Activated T-cell treated with anti-CD3 and anti-CD28 coated beads, Interleukin-2, amount 50 U/mL, for 72 hours (primary cell): ENCODE measurements at places on chromosomes 5 and 9. TPM values are rescaled to one million over a fixed set of nuclear protein-coding genes. Genes with fewer than 3 reads are reported as not detected.

DNA sequence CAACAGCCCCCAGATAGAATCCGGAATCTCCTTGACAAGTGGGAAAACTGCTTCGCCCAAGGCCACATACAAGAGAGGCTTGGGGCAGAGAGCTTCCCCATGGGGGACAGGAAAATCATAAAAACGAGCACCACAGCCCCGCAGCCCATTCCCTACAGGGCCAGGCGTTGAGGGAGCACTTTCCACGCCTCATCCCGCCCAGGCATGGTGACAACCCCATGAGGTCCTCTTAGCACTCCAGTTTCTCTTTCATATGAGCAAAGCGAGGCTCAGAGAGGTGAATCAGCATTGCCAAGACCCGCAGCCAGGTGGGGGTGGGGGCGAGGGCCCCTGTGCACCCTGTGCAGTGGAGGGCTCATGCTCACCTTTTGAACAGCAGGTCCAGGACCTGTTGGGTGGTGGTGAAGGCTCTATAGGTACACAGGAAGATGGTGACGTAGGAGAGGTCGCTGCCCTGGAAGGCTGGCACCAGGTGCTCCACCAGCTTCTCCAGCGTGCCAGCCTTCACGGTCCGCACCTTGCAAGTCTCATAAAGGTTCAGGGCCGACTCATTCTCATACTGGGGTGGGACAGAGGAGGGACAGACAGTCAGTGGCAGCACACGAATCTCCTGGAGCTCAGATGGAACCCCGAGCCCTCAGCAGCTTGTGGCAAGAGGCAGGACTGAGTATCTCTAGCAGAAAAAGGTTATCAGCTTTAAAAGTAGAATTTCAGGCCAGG, 10.9 kb downstream of the RALGDS start:
- no peaks in the 10 kb centered on the region for H3K27me3 ChIP-seq
- no peak overlapping the region for H3K4me3 ChIP-seq
- H3K27ac ChIP-seq: no peak overlapping the region
- DNase-seq: no peak
- H3K4me1 ChIP-seq: peaks cover 29% of the 10 kb centered on the region

Gene OLFML2A
- total RNA-seq: not detected

DNA sequence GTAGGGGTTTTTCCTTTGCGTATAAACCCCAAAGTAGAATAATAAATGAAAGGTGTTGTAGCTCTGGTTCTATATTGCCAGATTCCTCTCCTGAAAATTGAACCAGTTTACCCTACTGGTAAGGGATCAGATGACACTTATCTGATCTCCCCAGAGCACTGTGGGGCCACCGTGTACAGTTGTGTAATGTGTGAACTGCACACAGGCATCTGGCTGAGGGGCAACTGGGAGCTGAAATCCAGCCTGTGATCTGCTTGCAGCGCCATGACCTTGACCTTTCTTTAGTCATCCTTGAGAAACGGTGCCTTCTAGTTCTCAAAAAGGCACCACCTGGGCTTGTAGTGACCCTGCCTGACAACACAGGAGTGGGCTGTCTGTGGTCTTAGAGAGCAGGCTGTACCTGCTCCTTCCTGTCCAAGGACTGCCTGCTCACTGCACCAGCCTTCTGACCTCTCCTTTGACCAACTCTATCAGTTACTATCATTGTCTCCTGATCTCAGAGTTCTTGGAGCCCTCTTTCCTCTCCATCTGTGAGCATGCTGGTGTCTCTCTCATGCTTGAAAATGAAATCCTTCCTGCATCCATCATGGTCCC, 40.2 kb downstream of the PDE6A start:
- peaks cover 18% of the 10 kb centered on the region for H3K4me1 ChIP-seq
- H3K4me3 ChIP-seq: no peak overlapping the region
- peaks cover 26% of the 10 kb centered on the region for H3K27me3 ChIP-seq
- DNase-seq: no peak
- no peaks in the 10 kb centered on the region for H3K36me3 ChIP-seq

Gene SLC1A3
- total RNA-seq: 1.5 TPM

GRCh38 chr9:124652203-124652602, 118.9 kb downstream of the NR6A1 start:
- H3K4me1 ChIP-seq: no peaks in the 10 kb centered on the region
- DNase-seq: no peak
- no peaks in the 10 kb centered on the region for H3K27me3 ChIP-seq
- no peak overlapping the region for H3K27ac ChIP-seq

Gene GSN
- 4.0 TPM for total RNA-seq

DNA sequence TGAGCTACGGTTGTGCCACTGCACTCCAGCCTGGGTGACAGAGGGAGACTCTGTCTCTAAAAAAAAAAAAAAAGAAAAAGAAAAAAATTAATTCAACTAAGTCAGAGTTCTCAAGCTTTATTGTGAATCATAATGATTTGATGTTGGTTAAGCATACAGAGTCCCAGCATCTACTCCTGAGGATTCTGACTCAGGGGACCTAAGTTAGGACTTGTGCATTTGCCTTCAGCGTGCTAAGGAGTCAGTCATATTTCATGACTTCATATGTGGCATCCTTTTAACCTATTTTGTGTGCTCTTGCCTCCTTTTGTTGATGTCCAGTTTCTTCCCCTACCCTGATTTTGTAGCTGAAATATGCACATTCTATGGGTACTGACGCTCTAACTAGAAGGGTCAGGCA, 2.9 kb downstream of the MYOZ3 start:
- no peaks in the 10 kb centered on the region for H3K27me3 ChIP-seq
- no peaks in the 10 kb centered on the region for H3K36me3 ChIP-seq

GRCh38 chr5:170475294-170476000, 28.4 kb upstream of the KCNIP1 start:
- no peak for DNase-seq
- no peaks in the 10 kb centered on the region for H3K36me3 ChIP-seq
- peaks cover 47% of the 10 kb centered on the region for H3K27me3 ChIP-seq
- H3K4me3 ChIP-seq: no peak overlapping the region
- no peak overlapping the region for H3K27ac ChIP-seq

DNA sequence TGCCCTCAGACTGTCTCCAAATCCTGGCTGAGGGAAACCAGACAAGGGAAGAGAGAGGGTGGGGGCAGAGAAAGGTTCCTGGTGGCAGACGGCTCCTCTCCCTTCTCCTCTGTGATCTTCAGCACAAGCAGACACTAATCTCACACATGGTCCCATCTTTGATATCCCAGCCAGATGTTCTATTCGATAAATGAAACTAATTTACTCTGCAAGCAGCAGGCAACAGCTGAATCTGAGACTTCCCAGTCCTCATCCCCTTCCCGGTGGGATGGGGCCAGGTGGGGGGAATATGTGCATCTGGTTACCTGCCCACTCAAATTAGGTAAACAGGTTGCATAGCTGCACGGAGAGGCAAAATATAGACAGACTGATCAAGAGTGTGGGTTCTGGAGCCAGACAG, 208.9 kb upstream of the PANK3 start:
- H3K4me1 ChIP-seq: peaks cover 18% of the 10 kb centered on the region
- peaks cover 3% of the 10 kb centered on the region for H3K36me3 ChIP-seq
- DNase-seq: no peak
- peaks cover 23% of the 10 kb centered on the region for H3K27me3 ChIP-seq

GRCh38 chr9:88697764-88698432, 162.9 kb downstream of the NXNL2 start:
- no peak for DNase-seq
- H3K4me3 ChIP-seq: no peak overlapping the region
- H3K27me3 ChIP-seq: peaks cover 41% of the 10 kb centered on the region
- no peaks in the 10 kb centered on the region for H3K4me1 ChIP-seq

Gene CLIC3
- total RNA-seq: 0.43 TPM

Gene CMYA5
- 0.32 TPM for total RNA-seq

DNA sequence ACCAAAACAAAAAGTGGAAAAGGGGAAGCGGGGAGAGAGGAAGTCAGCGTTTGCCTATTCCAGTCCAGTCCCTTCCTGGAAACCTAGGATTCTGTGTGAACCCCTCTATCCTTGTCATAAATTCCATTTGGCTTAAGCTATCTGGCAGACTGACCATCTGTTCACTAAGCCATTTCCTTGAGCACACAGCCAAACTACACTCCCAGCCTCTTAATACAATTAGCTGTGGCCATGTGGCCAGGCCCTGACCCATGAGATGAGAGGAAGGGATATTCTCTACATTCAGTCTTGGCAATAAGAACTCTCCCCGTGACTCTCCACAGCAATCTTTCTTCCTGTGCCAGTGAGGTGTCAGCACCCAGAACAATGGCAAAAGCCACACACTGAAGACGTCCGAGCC, 424.8 kb downstream of the TLE1 start:
- H3K27me3 ChIP-seq: no peaks in the 10 kb centered on the region
- H3K27ac ChIP-seq: no peak overlapping the region
- no peaks in the 10 kb centered on the region for H3K4me1 ChIP-seq

DNA sequence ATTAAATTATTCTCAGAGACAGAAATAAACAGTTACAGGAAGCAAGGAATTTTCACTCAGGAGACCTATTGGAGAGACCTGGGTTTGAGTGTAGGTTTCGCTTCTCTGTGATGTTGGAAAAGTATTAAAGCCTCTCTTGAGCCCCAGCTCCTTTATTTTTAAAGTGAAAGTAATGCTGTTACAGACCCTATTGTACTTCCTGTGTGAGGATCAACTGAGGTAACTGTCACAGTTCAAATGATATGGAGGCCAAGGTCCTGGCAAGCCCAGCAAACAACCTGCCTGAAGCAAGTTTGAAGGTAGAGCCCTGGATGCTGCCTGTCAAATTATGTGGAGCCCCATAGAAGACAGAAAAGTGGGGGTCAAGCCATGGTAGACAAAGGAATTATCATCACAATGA, 7.9 kb upstream of the HACD4 start:
- H3K4me3 ChIP-seq: no peak overlapping the region
- no peak for DNase-seq
- H3K36me3 ChIP-seq: no peaks in the 10 kb centered on the region
- H3K27me3 ChIP-seq: no peaks in the 10 kb centered on the region
